ENCODE measurements at places on chromosomes 1 and 21.

DNA sequence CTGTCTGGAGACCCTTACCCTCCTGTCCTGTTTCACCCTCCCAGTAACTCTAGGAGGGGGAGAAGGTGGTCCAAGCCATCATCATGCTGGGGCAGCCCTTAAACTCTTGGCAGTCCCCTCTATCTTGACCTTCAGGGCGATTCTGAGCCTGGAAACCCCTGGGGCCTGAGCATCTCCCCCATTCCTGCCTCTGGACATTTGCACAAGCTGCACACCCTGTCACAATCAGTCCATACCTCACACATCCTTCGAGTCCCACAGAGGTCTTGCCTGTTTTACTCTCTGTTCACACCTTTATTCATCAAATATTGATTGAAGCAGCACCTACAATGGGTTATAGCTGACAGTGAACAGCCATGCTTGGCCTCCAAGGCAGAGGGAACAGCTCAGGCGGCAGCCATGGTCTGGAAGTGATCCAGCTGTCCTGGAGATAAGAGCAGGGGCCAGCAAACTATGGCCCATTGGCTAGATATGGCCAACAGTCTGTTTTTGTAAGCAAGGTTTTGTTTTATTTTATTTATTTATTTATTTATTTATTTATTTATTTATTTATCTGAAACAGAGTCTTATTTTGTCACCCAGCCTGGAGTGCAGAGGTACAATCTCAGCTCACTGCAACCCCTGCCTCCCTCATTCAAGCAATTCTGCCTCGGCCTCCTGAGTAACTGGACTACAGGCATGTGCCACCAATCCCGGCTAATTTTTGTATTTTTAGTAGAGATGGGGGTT, 7.1 kb upstream of the FAM131C start:
- no peak for DNase-seq

DNA sequence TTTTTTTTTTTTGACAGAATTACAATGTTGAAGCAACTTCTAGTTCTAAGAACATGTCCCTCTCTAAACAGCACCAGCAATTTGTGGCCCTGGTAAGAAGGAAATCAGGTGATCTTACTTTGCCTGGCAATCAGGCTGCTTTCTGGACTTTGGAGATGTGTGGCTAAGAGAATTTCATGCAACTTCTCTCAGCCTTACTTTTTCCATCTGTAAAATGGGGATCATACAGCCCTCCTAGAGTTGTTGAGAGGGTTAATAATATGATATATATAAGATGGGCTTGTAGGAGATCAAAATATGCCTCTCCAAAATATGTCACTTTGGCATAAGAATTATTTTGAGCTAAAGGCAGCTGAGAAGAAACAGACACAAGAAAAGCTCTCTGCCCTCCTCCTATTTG, 92.0 kb downstream of the SLC25A24 start:
- no peak for DNase-seq

GRCh38 chr1:110780600-110781484, 92.1 kb upstream of the CD53 start:
- DNase-seq: peak; percentile 76

GRCh38 chr1:29971703-29972102, 735.4 kb downstream of the PTPRU start:
- DNase-seq: no peak

DNA sequence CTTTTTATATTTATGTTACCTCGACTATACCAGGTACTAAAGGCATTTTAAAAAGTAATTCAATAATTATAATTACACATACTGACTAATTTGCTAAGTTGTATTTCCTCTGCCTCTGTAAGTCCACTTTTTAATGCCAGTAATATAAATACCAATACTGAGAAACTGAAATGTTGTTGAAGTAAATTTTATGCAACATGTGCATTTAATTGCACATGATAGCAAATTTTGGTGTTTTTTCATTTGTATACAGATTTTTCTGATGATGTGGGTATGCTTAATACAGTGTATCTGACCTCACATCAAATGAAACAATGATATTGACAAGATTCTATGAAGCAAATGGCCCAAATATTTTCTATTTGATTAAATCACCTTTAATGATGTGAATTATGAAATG, 1531.6 kb downstream of the KCNT2 start:
- DNase-seq: no peak

GRCh38 chr1:3441410-3441847, 13.0 kb upstream of the ARHGEF16 start:
- DNase-seq: no peak

- DNase-seq: peak; percentile 46
These were observed 819 bp downstream of the PYHIN1 start for GRCh38 chr1:158932171-158932570.

- no peak for DNase-seq
These were observed 974 bp downstream of the ACTN2 start for GRCh38 chr1:236687273-236687672.

DNA sequence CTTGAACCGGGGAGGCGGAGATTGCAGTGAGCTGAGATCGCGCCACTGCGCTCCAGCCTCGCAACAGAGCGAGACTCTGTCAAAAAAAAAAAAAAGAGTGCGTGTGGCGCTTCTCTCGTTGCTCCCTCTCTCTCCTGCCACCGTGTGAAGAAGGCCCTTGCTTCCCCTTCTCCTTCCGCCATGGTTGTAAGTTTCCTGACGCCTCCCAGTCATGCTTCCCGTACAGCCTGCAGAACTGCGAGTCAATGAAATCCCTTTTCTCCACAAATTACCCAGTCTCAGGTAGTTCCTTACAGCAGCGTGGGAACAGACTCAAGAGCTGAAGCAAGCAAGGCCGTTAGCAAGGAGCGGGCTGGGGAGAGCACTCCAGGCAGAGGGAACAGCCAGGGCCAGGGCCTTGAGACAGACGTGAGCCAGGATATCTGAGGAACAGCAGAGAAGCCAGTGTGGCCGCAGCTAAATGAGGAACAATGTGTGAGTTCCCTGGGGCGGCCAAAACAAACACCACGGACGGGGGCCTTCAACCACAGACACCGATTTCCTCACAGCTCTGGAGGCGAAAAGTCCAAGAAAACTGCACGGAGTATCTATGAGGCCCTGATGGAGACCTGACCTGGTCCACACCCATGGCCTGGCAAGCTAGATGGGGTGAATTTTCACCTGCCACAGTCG, 54.2 kb upstream of the ETS2 start:
- DNase-seq: no peak

- no peak for DNase-seq
These were observed 16.8 kb upstream of the SMYD2 start for GRCh38 chr1:214264196-214264595.

DNA sequence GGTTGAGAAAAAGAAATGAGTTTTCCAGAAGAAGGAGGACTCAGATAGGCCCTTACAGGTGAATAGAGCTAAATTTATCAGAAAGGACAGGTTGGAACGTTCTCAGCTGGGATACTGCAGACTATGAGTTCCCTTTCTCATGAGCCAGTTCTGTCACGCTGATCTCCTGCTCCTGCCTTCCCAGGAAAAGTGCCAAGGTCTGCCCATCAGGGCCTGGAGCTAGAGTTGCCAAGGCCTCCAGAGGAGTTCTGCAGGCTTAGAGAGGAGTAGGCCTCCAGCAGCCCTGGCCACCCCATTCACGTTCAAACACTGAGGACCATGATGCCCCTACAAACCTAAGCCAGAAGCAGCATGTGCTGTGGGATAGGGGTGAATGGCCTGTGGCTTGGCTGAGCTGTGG, 126.8 kb upstream of the TNR start:
- DNase-seq: no peak

GRCh38 chr1:33443705-33444180, 12.8 kb upstream of the PHC2 start:
- no peak for DNase-seq

GRCh38 chr1:170864238-170864637, 71.1 kb upstream of the MROH9 start:
- DNase-seq: no peak
